ENCODE measurements at places on chromosomes 3 and 15.

GRCh38 chr15:66846031-66846430 is 144.0 kb downstream of the SMAD6 start:
- no peak for DNase-seq

- DNase-seq, result no peak
Measured at GRCh38 chr15:100193277-100193860, 148.4 kb downstream of the ADAMTS17 start.

DNA sequence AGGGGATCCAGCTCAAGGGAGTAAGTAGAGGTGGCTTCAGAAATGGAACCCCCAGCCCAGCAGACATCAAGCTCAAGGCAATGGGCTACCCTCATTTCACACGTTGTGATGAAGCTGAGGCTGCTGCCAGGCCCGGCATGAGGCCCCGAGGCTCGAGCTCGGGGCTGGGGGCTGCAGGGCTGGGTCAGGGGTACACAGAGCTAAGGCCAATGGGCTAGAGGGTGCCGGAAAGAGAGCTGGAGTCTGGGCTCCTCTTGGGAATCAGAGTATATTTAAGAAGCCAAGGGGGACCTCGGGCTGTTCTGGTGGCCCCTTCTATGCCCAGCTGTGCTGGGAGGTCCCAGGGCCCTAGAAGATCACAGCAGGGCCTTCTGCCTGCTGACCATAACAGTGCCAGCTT is 7.4 kb downstream of the PRSS50 start:
- DNase-seq, result no peak

- no peak for DNase-seq
Measured at GRCh38 chr3:36215241-36215640, 165.1 kb upstream of the STAC start.

DNA sequence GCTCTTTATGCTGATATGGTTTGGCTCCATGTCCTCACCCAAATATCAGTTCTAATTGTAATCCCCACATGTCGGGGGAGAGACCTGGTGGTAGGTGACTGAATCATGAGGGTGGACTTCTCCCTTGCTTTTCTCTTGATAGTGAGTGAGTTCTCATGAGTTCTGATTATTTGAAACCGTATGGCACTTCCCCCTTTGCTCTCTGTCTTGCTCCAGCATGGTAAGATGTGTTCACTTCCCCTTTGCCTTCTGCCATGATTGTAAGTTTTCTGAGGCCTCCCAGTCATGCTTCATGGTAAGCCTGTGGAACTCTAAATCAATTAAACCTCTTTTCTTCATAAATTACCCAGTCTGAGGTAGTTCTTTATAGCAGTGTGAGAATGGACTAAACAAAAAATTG is 107.6 kb downstream of the IMPG2 start:
- no peak for DNase-seq

DNA sequence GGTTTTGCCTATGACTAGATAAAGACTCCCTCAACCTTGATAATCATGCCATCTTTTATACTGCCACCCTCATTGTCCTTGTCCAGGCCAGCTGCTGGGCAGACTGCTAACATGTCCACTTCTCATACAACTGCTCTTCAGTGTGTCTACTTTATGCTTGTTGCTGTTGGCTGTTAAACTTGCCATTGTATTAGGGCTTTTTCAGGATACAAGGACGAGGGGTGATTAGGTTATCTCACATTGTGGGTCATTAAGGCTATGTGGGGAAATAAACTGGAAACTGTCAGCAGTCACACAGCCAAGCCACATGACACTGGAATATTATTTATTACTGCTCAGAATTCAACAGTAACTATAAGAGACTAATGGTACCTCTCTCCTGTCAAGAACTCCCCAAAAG is 36.1 kb downstream of the STARD9 start:
- DNase-seq, result no peak

DNA sequence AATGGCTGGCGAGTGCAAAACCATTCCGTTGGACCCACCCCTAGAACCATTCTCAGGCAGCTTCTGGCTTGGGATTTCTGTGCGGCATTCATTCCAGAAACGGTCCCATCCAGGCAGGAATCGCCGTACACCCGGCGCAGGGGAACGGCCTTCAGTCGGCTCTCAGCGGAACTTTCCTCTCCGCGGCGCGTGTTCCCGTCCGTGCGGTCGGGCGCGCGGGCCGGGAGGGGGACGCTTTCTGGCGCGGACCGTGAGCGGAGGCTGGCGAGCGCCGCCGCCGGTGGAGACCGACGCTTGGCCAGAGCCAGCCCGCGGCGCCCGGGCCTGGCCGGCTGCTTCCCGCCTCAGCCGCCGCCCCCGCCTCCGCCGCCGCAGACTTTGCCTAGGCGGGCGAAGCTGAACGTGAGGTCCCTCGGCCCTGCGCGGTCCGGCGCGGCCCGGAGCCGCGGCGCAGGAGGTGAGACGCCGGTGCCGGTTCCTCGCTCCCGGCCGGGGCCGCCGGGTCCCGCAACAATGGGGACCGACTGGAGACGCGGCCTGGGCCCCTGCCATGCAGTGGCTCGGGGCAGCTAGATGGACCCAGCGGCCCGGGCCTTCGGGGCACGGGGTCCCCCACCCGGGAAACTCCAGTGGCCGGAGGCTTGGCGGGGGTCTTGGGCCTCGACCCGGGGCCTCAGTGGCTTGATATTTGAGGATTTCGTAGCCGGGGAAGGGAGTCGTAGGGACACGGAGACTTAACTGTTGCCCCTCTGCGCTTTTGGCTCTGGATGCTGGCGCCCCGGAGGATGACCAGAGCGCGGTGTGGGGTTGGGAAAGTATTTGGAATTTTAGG is at the start of gene RAD54L2:
TSS of gene RAD54L2 (plus strand) at position 261 of the 832 bp plus-strand sequence. CDS start 51,702 bp downstream, outside the sequence.
- DNase-seq, result peak; percentile 82

DNA sequence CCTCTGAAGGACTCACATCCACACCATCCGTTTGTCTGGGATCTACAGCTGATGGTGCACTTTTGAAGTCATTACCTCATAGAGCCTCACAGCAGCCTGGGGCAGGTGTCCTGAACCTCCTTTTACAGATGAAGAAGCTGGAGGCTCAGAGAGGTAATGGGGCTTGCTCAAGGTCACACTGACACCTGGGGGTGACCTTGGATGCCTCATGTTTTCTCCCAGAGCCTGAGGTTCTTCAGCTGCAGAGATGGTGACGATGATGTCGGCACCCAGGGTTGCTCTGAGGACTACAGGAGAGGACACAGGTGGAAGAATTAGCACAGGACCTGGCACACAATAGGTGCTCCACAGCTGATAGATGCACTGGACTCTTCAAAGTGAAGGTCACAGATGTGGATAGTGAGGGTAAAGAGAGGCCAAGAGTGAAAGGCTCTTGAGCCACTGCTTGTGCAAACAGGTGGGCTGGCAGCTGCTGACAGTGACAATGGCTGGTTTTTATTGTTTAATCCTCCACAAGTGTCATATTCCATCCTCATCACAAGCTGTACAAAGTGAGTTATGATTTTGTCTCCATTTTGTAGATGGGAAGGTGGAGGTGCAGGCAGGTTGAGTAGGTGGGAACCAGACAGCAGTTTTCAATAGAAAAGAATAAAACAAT is 17.4 kb upstream of the ATP2B2 start:
- DNase-seq, result no peak

GRCh38 chr3:71657831-71658530 is 67.2 kb downstream of the EIF4E3 start:
- no peak for DNase-seq

DNA sequence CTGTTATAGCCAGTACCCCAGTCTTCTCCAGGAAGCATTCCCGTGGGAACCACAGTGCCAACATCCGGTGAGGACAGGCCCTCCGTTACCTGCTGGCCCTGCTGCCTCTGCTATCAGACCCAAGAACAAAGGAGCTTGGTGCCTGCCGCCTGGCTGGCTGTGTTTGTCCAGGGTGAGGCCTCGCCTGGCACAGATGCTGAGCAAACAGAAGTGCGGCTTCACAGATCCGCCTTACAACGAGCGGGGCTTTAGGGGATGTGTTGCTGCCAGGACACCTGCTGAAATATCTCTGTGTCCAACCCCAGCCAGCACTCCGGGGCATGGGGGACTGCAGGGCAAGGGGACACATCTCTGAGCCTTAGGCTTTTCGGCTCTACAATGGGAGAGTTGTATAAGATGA is 2.2 kb upstream of the EPHB3 start:
- no peak for DNase-seq

GRCh38 chr15:88202231-88202630 is 54.3 kb downstream of the NTRK3 start:
- DNase-seq, result peak; percentile 27

- DNase-seq, result no peak
Measured at GRCh38 chr15:95946241-95946640, 384.3 kb upstream of the NR2F2 start.

- DNase-seq, result no peak
Measured at GRCh38 chr3:196143708-196144382, 62.0 kb upstream of the TFRC start.

GRCh38 chr3:151196434-151196833 is 6.6 kb downstream of the GPR171 start:
- no peak for DNase-seq

GRCh38 chr15:69628256-69629093 is 175.9 kb downstream of the RPLP1 start:
- no peak for DNase-seq

- DNase-seq, result peak; percentile 72
Measured at GRCh38 chr3:29339016-29339833, 58.4 kb downstream of the RBMS3 start.

DNA sequence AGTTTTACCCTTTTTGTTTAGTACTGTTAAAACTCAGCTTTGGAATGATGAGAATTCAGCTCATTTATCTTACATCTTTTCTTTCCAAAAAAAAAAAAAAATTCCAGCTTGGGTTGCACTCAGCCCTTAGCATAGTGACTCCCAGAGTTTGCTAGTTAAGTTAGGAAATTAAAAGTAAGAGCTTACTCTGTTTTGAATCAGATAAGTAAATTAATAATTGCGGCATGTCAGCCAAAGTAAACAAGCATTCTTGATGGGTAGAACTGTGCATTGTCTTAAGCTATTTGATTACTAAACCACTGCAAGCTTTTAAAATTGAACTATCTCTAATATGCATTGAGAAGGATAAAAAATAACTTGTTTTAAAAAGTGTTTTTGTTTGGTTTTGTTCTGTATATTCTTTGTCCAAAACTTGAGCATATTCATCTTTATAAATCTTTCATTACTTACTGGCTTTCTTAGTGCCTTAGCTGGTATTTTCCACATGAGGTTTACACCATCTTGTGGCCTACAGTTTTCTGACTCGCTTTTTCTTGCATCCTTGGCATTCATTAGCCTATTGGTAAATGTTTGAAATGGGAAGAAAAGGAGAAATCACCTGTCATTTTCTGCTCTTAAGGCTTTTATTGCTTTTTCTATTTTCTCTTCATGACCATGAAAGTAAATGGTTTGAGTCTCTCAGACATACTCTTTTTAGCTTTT is 107.6 kb downstream of the FILIP1L start:
- DNase-seq, result peak; percentile 62

- no peak for DNase-seq
Measured at GRCh38 chr3:81045976-81046375, 715.5 kb downstream of the GBE1 start.

GRCh38 chr3:144593881-144594280 is 622.3 kb downstream of the DIPK2A start:
- DNase-seq, result no peak

DNA sequence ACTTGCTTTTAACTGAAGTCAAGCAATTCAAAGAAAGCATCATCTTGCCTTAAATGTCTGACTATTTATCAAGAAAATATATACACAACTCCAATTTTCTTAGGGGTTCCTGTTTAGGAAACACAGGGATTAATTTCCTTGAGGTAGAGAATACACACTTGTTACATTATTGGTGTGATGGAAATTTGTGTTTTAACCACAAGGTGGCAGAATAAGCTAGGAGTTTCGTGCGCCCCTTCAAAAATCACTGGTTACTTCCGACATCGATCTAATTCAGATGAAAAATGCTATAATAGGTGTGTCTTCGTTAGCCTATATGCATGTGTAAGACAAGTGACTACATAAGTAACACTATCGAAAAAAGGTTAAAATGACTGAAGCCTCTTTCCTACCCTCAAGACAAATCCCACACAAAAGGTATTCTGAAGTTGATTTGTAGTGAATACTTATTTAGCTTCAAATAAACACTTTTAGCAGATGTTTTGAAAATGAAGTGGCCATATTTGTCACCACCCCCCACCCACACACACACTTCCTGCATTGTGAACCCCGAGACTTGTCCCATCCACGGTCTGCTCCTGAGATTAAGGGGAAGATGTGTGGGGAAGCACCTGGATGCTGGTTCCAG is 246.5 kb downstream of the ROBO1 start:
- DNase-seq, result peak; percentile 48

DNA sequence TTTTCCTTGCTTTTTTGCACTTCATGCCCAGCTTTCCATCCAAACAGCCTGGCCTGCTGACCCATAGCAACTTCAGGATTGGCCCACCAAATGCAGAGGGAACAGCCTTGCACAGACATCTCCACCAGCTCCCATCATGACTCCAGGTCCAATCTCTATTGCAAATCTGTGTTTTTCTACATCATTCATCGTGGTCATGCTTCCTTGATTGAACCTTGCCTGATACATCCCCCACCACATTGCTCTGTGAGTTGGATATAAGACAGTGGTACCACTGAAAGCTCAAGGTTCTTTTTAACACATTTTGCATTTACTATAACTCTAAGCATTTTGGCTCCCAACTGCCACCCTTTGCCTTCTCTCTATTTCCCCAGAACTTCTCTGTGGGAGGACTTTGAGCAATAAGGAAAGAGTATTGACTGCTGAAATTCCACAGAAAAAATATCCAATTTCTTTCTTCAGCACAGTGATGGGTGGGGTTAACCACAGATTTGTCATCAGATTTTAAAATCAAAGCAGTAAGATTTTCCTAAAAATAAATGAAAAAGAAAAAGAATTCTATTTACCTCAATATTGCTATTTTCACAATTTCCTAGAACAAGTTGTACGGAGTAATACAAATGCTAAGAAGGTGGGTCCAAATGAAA is 114.6 kb upstream of the GALNT15 start:
- no peak for DNase-seq

DNA sequence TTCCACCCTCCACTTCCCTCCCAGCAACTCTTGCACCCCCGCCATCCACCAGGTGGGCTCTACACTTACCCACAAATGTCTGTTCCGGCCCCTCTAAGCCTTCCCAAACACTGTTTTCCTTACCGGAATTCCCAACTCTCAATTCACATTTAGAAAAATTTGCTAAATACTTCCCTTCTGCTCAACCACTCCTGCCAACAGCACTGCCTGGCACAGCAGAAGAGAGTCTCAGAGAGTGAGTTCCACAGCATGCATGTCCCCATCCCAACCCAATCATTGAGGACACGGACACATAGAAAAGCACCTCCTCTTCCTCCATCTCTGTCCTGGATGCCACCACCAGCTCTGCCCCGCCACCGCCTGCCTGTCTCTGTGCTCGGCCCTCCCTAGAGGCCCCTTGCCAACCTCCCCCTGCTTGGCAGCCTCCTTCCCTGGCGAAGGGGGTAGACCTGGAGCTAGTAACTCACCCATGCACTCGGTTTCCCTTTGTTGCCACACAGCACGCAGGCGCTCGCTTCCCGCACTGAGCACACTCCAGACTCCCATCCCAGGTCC is 66.2 kb upstream of the SLC6A1 start:
- no peak for DNase-seq

- no peak for DNase-seq
Measured at GRCh38 chr3:126127904-126128303, 44.0 kb upstream of the SLC41A3 start.

GRCh38 chr3:117016378-117016777 is 306.8 kb downstream of the TUSC7 start:
- DNase-seq, result peak; percentile 18

- DNase-seq, result no peak
Measured at GRCh38 chr3:143521803-143522202, 326.5 kb downstream of the SLC9A9 start.

GRCh38 chr3:44284949-44285348 is 43.3 kb downstream of the TOPAZ1 start:
- DNase-seq, result no peak

Measured in fibroblast of upper back skin (primary cell).